Activated naive CD4-positive, alpha-beta T cell treated with anti-CD3 and anti-CD28 coated beads for 36 hours (primary cell): ENCODE measurements at places on chromosomes 2 and 18. TPM values are rescaled to one million over a fixed set of nuclear protein-coding genes. Genes with fewer than 3 reads are reported as not detected.

The ALK gene
- total RNA-seq, result not detected

The SPDYA gene
- 2.0 TPM for total RNA-seq

The ATAD2B gene
- total RNA-seq, result 12.9 TPM

The CRACDL gene
- 0.14 TPM for total RNA-seq

The C2orf80 gene
- not detected for total RNA-seq

The LRATD1 gene
- not detected for total RNA-seq

The NYAP2 gene
- not detected for total RNA-seq

The DNAH7 gene
- total RNA-seq, result not detected

The ALPG gene
- total RNA-seq, result not detected

The IGFBP2 gene
- total RNA-seq, result 2.7 TPM

The SEPTIN10 gene
- 2.3 TPM for total RNA-seq

The SLC9A2 gene
- 0.07 TPM for total RNA-seq

The GCA gene
- total RNA-seq, result 36.7 TPM

The PDE6D gene
- total RNA-seq, result 25.6 TPM

The PAX8 gene
- total RNA-seq, result 2.8 TPM

The GALR1 gene
- not detected for total RNA-seq

The SAG gene
- total RNA-seq, result not detected

The APOB gene
- not detected for total RNA-seq

The ANKRD30BL gene
- not detected for total RNA-seq

The CELF4 gene
- total RNA-seq, result not detected

The GKN1 gene
- total RNA-seq, result not detected

The RGPD3 gene
- total RNA-seq, result not detected

The SCYGR4 gene
- total RNA-seq, result not detected
